ENCODE measurements at places on chromosomes 16 and 17. TPM values are rescaled to one million over a fixed set of nuclear protein-coding genes. Genes with fewer than 3 reads are reported as not detected.
A peak's percentile ranks its signal among the peaks of the same experiment; 100 is the strongest.

GRCh38 chr16:17578981-17579874, 108.5 kb upstream of the XYLT1 start:
- H3K4me1 ChIP-seq: no peaks in the 10 kb centered on the region
- H3K27me3 ChIP-seq: no peaks in the 10 kb centered on the region
- H3K36me3 ChIP-seq: no peaks in the 10 kb centered on the region

AANAT gene
- total RNA-seq: not detected

GRCh38 chr17:16439811-16440351, 24.5 kb downstream of the TRPV2 start:
- no peak for DNase-seq
- peaks cover 4% of the 10 kb centered on the region for H3K4me1 ChIP-seq
- H3K36me3 ChIP-seq: peaks cover 4% of the 10 kb centered on the region
- H3K27me3 ChIP-seq: no peaks in the 10 kb centered on the region

- H3K4me3 ChIP-seq: no peak overlapping the region
- H3K27me3 ChIP-seq: no peaks in the 10 kb centered on the region
- DNase-seq: no peak
- H3K27ac ChIP-seq: no peak overlapping the region
- no peaks in the 10 kb centered on the region for H3K4me1 ChIP-seq
Measured at GRCh38 chr16:11479916-11480315, 106.8 kb downstream of the LITAF start.

GRCh38 chr16:88807142-88807625, 3.6 kb downstream of the CDT1 start:
- no peak overlapping the region for H3K27ac ChIP-seq
- H3K27me3 ChIP-seq: no peaks in the 10 kb centered on the region
- peaks cover 15% of the 10 kb centered on the region for H3K4me1 ChIP-seq

NRN1L gene
- total RNA-seq: 4.0 TPM

DNA sequence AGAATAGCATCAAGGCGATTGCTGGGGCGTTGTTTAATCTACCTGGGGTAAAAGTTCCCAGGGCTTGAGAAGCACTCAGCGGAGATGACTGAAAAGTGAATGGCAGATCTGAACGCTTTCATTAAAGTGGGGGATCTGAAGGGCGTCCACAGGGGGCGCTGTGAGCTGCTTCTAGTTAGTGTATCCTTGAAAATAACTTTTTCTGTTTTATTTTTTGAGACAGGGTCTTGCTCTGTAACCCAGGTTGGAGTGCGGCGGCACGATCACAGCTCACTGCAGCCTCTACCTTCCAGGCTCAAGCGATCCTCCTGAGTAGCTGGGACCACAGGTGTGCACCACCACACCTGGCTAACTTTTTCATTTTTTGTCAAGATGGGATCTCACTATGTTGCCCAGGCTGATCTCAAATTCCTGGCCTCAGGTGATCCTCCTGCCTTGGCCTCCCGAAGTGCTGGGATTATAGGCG, 360.4 kb downstream of the SEC14L1 start:
- DNase-seq: no peak
- no peak overlapping the region for H3K27ac ChIP-seq
- no peaks in the 10 kb centered on the region for H3K36me3 ChIP-seq
- H3K27me3 ChIP-seq: no peaks in the 10 kb centered on the region
- no peaks in the 10 kb centered on the region for H3K4me1 ChIP-seq

DNA sequence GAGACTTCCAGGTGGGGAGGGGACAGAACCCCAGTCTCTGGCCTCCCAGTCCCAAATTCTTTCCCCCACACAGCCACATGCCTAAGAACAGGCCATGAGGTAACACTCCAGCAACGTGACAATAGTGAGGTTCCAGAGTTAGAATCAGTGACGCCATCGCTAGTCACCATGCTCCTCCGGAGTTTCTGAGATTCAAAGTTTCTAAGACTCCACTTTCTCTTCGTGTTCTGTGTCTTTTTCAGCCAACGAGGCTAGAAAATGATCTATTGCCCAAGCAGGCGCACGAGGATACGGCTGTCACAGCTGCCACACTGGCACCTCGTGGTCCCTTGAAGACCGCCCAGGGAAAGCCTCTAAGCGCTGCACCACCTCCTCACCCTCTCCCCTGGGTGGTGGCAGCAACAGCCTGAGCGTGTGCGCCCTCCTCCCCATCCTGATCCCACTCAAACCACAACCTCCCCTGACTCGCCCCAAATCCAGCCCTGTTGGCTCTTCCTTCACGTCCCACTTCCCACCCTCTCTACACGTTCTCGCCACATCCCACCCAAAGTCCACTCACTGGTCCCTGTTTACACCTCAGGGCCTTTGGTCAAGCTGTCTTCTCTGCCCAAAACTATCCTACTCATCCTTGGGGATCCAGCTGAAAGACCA, 1.0 kb downstream of the MCRIP1 start:
- H3K27ac ChIP-seq: peak overlapping the region; percentile 86
- no peaks in the 10 kb centered on the region for H3K27me3 ChIP-seq

- H3K36me3 ChIP-seq: no peaks in the 10 kb centered on the region
- no peaks in the 10 kb centered on the region for H3K27me3 ChIP-seq
- H3K27ac ChIP-seq: no peak overlapping the region
- no peak for DNase-seq
Measured at GRCh38 chr17:5184288-5184687, 7.4 kb downstream of the ZNF594 start.

FTO gene
- 72.7 TPM for total RNA-seq

DNA sequence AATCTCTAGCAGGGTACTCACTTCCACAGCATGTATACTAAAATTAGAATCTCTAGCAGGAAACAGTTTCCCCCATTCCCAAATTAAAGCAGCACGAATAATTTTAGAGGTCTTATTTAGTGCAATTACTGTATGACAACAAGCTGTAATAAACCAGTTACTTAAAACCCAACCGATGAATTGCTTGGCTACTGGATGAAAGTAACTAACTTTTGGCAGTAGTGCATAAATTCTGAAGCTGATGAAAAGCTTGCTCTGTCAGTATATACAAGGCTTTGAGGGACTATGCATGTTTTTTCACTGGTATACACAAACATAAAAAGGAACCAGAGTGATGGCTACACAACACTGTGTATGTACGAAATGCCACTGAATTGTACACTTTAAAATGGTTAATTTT, 89.4 kb downstream of the CFDP1 start:
- H3K4me3 ChIP-seq: no peak overlapping the region
- H3K27me3 ChIP-seq: no peaks in the 10 kb centered on the region
- no peaks in the 10 kb centered on the region for H3K36me3 ChIP-seq
- peaks cover 15% of the 10 kb centered on the region for H3K4me1 ChIP-seq
- H3K27ac ChIP-seq: peak overlapping the region; percentile 45

GRCh38 chr17:38334480-38335364, 9.0 kb downstream of the GPR179 start:
- no peak for DNase-seq
- H3K36me3 ChIP-seq: no peaks in the 10 kb centered on the region
- no peak overlapping the region for H3K4me3 ChIP-seq
- H3K27me3 ChIP-seq: peaks cover 2% of the 10 kb centered on the region

IL34 gene
- total RNA-seq: 16.6 TPM

GRCh38 chr16:58020628-58021521, 4.7 kb upstream of the MMP15 start:
- peaks cover 29% of the 10 kb centered on the region for H3K4me1 ChIP-seq
- DNase-seq: peak; percentile 62

GRCh38 chr17:79944821-79945391, 90.8 kb downstream of the TBC1D16 start:
- H3K4me1 ChIP-seq: no peaks in the 10 kb centered on the region
- H3K4me3 ChIP-seq: no peak overlapping the region
- peaks cover 6% of the 10 kb centered on the region for H3K36me3 ChIP-seq
- H3K27ac ChIP-seq: no peak overlapping the region
- no peak for DNase-seq

DNA sequence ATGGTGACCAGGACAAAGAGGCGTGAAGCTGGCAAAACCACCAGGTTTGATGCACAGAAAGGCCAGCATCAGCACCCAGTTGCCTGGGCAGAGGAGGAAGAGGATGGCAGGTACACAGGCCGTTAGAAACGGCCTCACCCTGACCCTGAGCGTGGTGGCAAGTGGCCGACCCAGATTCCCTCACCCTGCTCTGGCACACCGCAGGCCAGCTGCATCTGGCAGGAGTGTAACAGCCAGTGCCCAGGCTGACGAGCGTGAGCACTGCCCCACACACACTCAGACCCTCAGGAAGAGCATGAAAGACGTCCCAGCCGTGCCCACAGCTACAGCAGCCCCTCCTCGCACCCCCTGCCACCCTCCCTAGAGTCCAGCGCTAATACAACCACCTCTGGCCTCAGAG, 82.0 kb downstream of the ANKRD11 start:
- H3K27me3 ChIP-seq: no peaks in the 10 kb centered on the region
- no peak for DNase-seq
- H3K4me3 ChIP-seq: no peak overlapping the region
- peaks cover 30% of the 10 kb centered on the region for H3K4me1 ChIP-seq

DNA sequence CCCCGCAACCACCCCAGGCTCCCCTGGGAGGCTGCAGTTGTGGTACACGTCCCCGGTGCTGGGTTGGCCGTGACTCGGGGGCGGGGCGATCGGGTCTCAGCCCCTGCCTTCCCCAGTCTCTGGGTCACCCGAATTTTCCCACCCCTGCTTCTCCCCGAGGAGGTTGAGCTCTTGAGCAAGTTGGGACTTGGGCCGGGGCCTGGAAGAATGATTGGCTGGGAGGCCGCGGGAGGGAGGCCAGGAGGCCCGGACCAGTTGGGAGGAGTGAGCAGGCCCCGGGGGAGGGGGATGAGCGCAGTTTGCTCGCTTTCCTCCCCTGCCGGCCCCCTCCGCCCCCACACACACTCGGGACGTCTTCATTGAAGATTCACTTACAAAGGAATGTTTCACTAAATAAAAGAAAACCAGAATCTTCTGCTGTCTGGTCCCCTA, 4.5 kb upstream of the HEXIM1 start:
- DNase-seq: peak; percentile 89
- H3K27me3 ChIP-seq: no peaks in the 10 kb centered on the region
- H3K36me3 ChIP-seq: no peaks in the 10 kb centered on the region
- peak overlapping the region; percentile 42 for H3K4me3 ChIP-seq

GRCh38 chr16:85239239-85239638, 127.0 kb upstream of the CIBAR2 start:
- no peak for DNase-seq
- no peaks in the 10 kb centered on the region for H3K27me3 ChIP-seq
- H3K4me3 ChIP-seq: no peak overlapping the region
- no peak overlapping the region for H3K27ac ChIP-seq
- H3K4me1 ChIP-seq: peaks cover 13% of the 10 kb centered on the region
- H3K36me3 ChIP-seq: no peaks in the 10 kb centered on the region

GRCh38 chr16:10242097-10242496, 59.9 kb upstream of the GRIN2A start:
- no peak overlapping the region for H3K4me3 ChIP-seq
- DNase-seq: no peak
- H3K27ac ChIP-seq: no peak overlapping the region
- no peaks in the 10 kb centered on the region for H3K27me3 ChIP-seq
- H3K36me3 ChIP-seq: no peaks in the 10 kb centered on the region

DNA sequence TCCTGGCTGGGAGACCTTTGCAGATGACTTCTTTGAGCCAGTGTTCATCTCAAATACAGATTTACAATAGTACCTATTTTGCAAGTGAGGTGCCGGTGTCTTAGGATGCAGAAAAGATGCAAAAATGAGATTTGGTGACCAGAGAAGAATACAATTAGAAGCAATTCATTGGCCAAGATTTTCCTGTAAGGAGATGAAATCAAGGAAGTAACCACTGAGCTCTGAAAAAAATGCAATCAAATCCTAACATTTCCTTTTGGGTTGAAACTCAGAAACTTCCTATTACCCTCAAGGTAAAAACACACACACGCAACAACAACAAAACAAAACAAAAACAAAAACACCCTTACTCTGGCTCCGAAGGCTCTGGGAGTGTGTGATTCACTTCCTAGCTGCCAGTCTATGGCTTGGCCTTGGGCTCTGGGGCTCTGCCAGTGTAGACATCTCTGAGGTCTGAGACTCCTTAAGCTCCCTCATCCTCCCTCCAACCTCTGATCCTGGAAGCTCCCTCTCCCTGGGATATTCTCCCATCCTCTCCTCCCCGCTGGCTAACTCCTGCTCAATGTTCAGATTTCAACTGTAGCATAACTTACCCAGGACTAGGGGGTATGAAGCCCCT, 16.8 kb upstream of the MT4 start:
- no peaks in the 10 kb centered on the region for H3K36me3 ChIP-seq
- DNase-seq: no peak
- peaks cover 7% of the 10 kb centered on the region for H3K4me1 ChIP-seq
- H3K27ac ChIP-seq: no peak overlapping the region

DNA sequence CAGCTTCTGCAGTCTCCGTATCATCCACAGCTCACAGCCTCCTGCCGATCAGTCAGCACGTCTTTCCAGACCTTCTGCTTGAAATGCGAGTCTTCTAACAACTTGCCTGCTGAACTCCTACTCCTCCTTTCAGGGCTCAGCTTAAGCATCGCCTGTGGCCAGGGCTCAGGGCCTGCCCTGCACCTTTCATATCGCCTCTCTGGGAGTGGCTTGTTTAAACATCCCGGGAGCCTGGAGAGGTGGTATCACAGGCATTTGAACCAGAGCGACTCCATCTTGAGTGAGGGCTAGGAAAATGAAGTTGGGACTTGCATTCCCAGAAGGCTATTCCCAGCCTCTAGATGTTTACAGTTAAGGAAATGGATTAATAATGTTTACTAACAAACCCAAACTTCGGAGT, 13.9 kb upstream of the CYB561 start:
- no peak overlapping the region for H3K4me3 ChIP-seq
- DNase-seq: no peak
- H3K27me3 ChIP-seq: no peaks in the 10 kb centered on the region
- H3K4me1 ChIP-seq: no peaks in the 10 kb centered on the region
- no peak overlapping the region for H3K27ac ChIP-seq

GRCh38 chr17:1783271-1783670, 21.4 kb downstream of the SERPINF1 start:
- H3K4me3 ChIP-seq: no peak overlapping the region
- no peaks in the 10 kb centered on the region for H3K27me3 ChIP-seq
- H3K4me1 ChIP-seq: peaks cover 25% of the 10 kb centered on the region
- peak overlapping the region; percentile 90 for H3K27ac ChIP-seq

FA2H gene
- total RNA-seq: 3.0 TPM

DNA sequence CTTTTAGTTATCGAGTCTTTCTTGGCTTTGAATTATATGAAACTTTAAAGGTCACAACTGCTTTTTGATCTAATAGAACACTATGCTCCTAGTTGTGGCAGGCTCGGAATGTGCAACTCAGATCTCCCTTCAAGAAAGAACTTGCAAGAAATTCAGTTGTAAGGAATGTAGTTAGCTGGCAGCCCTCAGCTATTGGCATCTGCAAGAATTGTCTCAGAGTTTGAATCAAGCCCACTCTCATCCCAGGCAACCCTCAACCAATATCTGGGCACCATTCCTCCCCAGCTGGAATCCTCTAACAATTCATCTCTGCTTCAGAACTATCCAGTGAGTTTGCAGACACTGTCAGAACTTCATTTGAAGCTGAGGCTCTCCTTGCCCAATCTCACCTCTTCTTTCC, 447.2 kb downstream of the KIF2B start:
- DNase-seq: peak; percentile 58
- H3K27ac ChIP-seq: peak overlapping the region; percentile 12
- no peaks in the 10 kb centered on the region for H3K4me1 ChIP-seq
- H3K36me3 ChIP-seq: no peaks in the 10 kb centered on the region
- no peaks in the 10 kb centered on the region for H3K27me3 ChIP-seq
- H3K4me3 ChIP-seq: no peak overlapping the region

KCNJ12 gene
- total RNA-seq: 3.8 TPM

Measured in prostate gland (tissue), 2 donors.